Activated T-cell treated with anti-CD3 and anti-CD28 coated beads, Interleukin-2, amount 50 U/mL, for 72 hours (primary cell): ENCODE measurements at places on chromosomes 11 and 22. TPM values are rescaled to one million over a fixed set of nuclear protein-coding genes. Genes with fewer than 3 reads are reported as not detected.
A peak's percentile ranks its signal among the peaks of the same experiment; 100 is the strongest.

The STK33 gene
- total RNA-seq: 6.2 TPM

The CCDC15 gene
- total RNA-seq: 9.1 TPM

GRCh38 chr11:106278391-106278790 is 200.9 kb downstream of the AASDHPPT start:
- H3K27ac ChIP-seq: no peak overlapping the region
- H3K4me3 ChIP-seq: no peak overlapping the region
- no peak for DNase-seq
- H3K4me1 ChIP-seq: no peaks in the 10 kb centered on the region
- no peaks in the 10 kb centered on the region for H3K36me3 ChIP-seq

DNA sequence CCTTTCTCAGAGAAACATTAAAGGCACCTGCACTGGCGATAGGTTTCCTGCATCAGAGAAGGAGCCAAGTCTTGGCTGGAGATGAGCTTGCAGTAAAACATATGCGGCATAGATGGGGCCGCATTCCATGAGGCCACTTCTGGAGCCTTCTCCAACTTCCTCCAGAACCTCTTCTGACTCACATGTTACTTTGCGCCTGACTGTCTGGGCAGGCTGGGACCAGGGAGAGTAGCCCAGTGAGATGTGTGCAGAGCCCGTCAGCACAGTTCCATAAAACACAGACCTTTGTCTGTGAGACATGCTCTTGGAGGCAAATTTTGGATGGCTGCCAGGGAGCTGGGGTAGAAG is 55.4 kb upstream of the BID start:
- no peaks in the 10 kb centered on the region for H3K27me3 ChIP-seq
- H3K27ac ChIP-seq: no peak overlapping the region
- no peaks in the 10 kb centered on the region for H3K36me3 ChIP-seq
- no peak overlapping the region for H3K4me3 ChIP-seq
- no peak for DNase-seq

- no peaks in the 10 kb centered on the region for H3K36me3 ChIP-seq
- peaks cover 33% of the 10 kb centered on the region for H3K4me1 ChIP-seq
- peak overlapping the region; percentile 45 for H3K4me3 ChIP-seq
- DNase-seq: peak; percentile 12
Measured at GRCh38 chr11:35247863-35248262, 108.9 kb downstream of the CD44 start.

DNA sequence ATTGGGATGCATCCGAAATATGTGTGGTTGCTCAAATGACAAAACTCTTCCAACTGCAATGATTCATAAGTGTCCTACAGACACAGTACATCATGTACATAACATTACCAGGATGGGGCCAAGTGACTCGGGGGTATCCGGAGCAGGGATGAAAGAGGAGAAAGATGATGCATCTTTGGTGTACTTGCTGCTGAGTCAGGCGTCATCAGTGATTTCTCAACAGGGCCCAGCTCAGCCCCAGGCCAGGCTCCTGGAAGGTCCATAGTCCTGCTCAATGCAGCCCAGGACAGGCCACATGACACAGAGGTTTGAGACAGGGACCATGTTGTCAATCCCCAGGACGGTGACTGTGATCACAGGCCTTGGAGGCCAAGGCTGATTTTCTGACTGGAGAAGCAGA is 59.3 kb downstream of the GGTLC2 start:
- no peak overlapping the region for H3K27ac ChIP-seq
- H3K27me3 ChIP-seq: no peaks in the 10 kb centered on the region
- H3K4me1 ChIP-seq: no peaks in the 10 kb centered on the region
- H3K36me3 ChIP-seq: no peaks in the 10 kb centered on the region

DNA sequence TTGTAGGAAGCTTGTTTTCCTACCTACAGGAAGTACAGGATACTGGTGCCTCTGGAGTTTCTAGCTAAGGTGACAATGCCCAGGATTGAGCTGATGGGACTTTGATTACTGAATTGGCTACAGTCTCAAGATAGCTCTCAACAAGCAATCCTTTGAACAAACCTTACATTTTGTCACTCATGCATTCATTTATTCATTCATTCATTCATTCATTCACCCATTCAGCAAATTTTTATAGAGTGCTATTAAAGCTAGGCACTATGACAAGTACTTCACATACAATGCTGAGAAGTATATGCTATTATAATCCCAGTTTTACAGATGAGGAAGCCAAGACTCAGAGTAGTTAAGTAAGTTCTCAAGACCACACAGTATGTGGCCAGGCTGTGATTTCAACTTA is 103.1 kb upstream of the MTMR2 start:
- peaks cover 1% of the 10 kb centered on the region for H3K36me3 ChIP-seq
- peaks cover 45% of the 10 kb centered on the region for H3K4me1 ChIP-seq
- H3K4me3 ChIP-seq: no peak overlapping the region
- no peaks in the 10 kb centered on the region for H3K27me3 ChIP-seq
- no peak for DNase-seq

GRCh38 chr11:56817661-56818060 is 69.2 kb upstream of the OR9G4 start:
- no peaks in the 10 kb centered on the region for H3K27me3 ChIP-seq
- no peak overlapping the region for H3K27ac ChIP-seq
- no peak overlapping the region for H3K4me3 ChIP-seq
- no peak for DNase-seq
- H3K4me1 ChIP-seq: no peaks in the 10 kb centered on the region
- no peaks in the 10 kb centered on the region for H3K36me3 ChIP-seq

DNA sequence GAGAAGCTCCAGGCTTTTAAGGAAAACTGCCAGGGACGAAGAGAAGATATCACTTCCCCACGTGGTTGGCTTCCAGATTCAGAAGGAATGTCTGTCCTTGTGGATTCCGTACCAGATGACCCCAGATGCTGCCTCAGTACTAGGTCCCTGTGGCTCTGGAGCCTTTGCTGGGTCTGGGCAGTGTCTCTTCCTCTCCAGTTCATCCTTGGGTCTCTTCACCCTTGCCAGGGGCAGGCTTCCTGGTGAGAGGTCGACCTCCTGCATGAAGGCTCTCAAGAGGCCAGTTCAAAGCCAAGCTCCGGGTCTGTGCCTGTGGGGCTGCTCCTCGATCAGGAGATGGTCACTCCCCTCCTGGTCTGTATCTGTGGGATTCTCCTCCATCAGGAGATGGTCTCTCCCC is 74.7 kb upstream of the B3GAT1 start:
- no peaks in the 10 kb centered on the region for H3K27me3 ChIP-seq
- H3K4me1 ChIP-seq: no peaks in the 10 kb centered on the region
- H3K36me3 ChIP-seq: no peaks in the 10 kb centered on the region
- H3K4me3 ChIP-seq: no peak overlapping the region

DNA sequence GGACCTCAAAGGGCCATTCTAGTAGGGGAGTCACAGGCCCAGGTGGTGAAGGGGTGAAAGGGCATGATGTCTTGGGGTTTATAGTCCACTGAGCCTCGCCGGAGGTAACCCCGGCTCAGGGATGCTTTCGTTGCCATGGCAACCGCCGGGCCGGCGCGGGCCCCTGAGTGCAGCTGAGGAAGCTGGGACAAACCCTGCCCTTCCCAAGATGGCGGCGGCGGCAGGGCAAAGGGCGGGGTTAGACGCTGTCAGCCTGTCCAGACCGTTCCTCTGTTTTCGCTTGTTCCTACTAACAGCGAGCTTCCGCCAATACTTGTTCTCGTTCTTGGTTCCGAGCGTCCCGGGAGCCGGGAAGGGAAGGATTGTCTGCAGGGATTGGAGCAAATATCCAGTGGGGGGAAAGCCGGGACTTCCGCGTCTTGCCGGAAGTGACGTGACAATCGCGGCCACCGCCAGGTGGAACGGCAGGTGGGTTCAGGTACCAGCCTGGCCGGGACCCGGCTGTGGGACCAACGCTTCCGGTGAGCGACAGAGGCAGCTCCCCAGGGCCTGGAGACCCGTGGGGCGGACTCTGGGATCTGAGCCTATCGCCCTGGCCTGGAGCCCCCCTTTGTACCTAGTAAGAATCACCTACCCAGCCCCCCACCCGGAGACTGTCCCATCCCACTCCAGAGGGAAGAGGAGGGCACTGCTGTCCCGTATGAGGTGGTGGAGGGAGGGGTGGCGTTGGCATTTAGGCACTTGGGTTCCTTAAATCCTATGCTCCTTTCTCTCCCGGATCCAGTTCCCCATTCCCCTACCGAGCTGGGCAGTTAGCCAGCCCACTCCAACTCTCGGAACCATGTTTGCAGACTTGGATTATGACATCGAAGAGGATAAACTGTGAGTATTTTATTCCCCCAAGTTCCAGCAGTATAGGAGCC is at the start of gene PICK1:
TSS of gene PICK1 (plus strand) at position 436 of the 923 bp plus-strand sequence. CDS start at position 842, 406 bp downstream.
- H3K27me3 ChIP-seq: no peaks in the 10 kb centered on the region
- H3K4me1 ChIP-seq: peaks cover 23% of the 10 kb centered on the region
- H3K36me3 ChIP-seq: peaks cover 5% of the 10 kb centered on the region
- DNase-seq: peak; percentile 87
- H3K4me3 ChIP-seq: peak within 1 kb of the TSS; percentile 91
